ENCODE measurements at places on chromosomes 7 and 10.
A peak's percentile ranks its signal among the peaks of the same experiment; 100 is the strongest.

DNA sequence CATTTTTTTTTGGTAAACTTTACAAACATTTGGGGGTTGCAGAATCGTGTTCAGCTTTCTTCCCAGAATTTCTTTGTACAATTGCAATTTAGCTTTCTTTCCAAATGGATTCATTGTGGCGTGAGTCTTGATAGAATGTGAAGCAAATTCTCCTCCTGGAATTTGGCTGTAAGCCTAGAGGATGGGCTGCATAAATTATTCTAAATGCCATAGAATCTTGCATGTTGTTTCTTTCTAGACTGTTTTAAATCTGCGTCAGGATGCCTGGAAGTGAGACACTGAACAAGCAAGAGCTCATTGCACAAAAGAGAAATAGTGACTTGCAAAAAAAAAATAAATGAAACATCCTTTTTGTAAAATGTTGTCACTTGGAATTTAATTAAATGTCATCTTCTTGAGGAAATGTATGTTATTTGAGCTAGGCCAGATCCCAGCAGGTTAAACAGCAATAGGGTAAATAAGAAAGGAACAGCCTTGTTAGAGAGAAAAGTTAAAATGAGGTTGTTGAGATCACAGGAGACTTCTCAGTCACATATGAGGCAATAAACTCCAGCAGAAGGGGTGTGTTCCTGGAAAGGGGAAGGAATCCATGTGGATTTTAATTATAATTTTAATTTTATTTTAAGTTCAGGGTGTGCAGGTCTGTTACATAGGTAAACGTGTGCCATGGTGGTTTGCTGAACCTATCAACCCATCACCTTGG lies 483.0 kb downstream of the PLXDC2 start:
- peak; percentile 18 for DNase-seq

- no peak for DNase-seq
Measured at GRCh38 chr10:5288359-5288758, 76.4 kb upstream of the UCN3 start.

- DNase-seq = no peak
Measured at GRCh38 chr7:43847496-43847895, 21.8 kb downstream of the MRPS24 start.

- no peak for DNase-seq
Measured at GRCh38 chr10:129712000-129712399, 245.0 kb downstream of the MGMT start.

DNA sequence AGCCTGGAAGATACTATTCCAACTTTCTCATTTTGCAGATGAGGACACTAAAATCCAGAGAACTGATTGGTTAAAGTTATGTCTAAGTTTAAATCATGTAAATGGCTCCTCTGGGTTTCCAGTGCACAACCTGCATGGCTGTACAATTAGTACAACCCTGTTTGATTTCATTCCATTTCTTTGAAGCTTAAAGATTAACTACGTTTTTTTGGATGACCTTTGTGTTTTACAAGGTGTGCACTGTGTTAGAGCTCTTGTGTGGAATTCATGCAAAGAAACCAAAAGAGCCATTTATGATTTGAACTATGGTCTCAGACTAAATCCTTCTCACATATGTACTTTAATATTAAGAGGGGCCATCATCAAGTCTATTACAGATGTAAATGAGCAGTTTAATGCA lies 149.5 kb downstream of the TMEM168 start:
- no peak for DNase-seq

DNA sequence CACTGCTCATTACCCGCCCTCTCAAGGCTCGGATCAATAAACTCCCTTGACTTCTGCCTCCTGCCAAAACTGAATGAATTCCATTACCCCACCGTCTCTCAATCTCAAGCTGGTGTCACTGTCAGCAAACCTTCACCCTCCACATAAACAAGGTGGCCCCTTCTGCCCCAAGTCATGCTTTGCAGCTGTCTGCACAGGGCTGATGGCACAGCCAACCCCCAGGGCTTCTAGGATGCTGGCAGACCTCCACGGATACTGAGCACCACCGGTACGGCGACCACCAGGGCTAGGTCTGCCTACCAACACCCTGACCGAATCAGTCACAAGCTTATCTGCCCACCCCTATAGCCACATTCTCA lies 46.1 kb downstream of the PARD3 start:
- DNase-seq = no peak

- no peak for DNase-seq
Measured at GRCh38 chr10:127243490-127244272, 47.3 kb upstream of the INSYN2A start.

- no peak for DNase-seq
Measured at GRCh38 chr7:74606101-74606908, 51.2 kb upstream of the GTF2I start.

Measured in fibroblast of skin of left quadriceps (primary cell).